ENCODE measurements at places on chromosomes 2 and 18.

- DNase-seq, result no peak
Observed at GRCh38 chr2:224029876-224030275, 9.2 kb downstream of the SERPINE2 start.

- no peak for DNase-seq
Observed at GRCh38 chr2:38660282-38660681, 5.6 kb upstream of the GALM start.

DNA sequence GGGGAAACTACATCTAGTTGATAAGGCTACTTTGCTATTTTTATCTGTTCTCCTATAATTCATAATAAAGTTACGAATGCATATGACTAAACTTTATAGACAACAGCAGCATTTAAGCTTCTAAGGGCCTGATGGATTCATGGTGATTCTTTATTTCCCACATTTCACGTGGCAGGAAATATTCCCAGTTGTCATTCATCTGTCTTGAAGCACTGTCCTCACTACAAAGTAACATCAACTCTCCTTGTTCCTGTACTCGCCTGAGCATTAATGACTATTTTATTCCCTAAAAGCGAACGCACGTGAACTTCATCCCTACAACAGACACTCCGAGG lies 2.6 kb downstream of the SATB2 start:
- DNase-seq, result peak; percentile 53

DNA sequence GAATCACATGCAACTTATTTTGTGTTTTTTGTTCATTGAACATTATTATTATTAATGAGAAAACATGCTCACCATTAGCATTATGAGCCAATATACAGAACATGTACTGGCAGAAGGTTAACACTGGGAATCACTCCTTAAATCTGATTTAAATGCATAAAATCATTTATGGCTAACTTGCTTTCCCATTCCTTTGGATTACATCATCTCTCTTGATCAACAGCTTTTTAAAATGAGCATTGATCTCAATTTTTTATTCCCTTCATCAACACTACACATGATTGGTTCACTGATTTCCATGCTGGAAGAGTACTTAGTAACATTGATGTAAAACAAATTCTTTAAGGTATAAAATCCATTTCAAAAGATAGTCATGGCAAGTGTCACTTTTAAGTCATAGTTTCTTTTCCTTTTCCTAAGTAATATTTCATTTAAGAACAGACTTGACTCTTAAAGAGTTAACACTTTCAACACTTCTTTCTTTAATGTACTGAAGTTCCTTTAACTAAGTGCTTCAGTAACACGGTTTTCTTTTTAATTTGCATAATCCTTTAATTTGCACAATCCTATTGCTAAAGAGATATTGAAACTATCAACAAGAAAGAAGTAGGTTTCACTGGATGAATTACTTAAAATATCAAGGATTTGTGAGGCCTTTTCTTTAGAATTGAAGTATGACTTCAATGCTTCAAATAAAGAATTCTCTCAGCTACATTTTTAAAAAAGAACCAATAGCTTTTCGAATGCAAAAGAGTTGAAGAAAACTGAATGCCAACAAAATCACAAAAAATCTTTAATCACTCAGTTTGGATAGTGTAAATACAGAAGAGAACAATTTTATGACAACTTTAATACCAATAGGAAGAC lies 24.9 kb upstream of the BUB1 start:
- no peak for DNase-seq

DNA sequence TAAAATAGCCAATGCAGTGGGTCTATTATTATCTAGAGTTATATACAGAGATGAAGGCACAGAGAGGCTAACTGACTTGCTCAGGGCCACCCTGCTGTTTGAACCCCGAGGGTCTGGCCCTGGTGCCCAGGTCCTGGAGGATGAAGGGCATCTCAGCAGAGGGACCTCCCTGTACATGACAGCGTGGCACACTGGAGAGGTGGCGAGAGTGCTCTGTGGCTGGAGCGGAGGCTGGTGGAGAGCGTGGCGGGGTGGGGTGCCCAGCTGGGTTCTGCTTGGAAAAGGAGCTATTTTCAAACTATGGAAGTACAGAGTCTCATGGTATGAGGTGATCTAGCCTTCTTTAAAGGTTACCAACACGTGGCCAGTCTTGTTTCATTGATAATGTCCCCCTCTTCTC lies 35.8 kb downstream of the GREB1 start:
- no peak for DNase-seq

GRCh38 chr2:212540341-212540740 lies 1.7 kb upstream of the ERBB4 start:
- no peak for DNase-seq

GRCh38 chr18:46282177-46282570 lies 178.0 kb downstream of the HAUS1 start:
- DNase-seq, result no peak

DNA sequence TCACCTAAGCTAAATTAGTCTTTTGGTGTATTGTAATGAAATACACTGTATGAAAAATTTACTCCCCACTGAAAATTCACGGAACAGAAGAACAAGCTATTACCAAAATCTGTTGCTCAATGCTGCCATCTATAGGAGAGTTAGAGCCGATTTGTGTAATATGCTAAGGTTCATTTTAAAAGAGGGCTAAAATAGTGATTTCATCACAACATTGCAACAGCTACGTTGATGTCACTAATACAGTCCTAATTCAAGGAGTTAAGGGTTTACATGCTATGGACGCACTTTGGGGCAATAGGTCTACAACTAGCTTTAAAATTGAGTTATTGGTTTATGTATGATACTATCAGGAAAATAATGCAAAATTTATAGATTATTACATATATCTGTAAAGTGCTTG lies 3.0 kb upstream of the IRS1 start:
- DNase-seq, result peak; percentile 82

DNA sequence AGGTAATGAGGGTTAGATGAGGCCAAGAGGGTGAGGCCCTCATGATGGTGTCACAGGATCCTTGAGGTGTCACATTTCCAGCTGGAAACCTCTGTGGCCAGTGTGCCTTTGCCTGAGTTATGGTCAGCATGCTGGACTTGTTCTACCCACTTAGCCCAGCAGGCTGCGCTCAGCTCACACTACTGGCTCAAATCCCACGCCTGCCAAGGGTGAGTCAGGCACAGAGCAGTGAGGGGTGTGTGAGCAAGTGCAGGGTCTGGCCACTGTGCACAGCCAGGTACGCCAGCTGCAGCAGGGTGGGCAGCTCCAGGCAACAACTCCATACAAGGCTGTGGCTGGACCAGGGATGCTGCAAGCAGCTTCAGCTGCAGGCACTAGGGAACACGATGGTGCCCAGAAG lies 616.6 kb upstream of the FSHR start:
- no peak for DNase-seq

DNA sequence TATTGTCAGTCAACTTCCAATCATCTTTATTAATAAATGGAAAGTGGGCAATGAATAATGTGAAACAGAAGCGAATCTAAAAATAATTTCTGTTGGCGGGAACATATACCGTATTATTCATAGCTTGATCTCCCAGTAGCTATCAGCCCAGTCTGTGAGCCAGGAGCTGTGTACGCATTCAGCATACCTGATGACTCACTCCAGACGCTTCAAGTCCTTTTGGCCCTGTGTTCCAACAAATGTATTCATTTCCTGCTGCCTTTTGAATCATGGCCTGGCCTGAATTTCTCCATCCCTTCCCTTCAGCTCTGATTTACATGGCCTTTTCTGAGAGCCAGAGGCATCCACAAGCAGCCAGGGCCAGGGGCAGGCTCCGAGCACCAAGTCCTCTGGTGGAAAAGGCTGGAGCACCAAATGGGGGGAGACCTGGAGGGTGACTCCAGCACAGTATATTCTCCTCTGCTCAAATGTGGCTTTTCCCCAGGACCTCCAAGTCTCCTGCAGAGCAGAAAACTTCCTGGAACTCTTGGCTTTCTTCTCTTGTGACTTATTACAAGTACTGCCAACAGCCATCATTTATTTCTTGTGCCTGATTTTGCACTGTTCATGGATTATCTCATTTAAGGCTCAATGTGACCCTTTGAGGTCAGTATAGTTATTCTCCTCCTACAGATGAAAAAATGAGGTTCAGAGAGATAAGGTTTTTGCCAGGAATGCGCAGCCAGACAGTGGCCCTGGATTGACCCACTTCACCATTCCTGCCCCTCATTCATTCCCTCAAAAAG lies 108.7 kb downstream of the EN1 start:
- peak; percentile 53 for DNase-seq

DNA sequence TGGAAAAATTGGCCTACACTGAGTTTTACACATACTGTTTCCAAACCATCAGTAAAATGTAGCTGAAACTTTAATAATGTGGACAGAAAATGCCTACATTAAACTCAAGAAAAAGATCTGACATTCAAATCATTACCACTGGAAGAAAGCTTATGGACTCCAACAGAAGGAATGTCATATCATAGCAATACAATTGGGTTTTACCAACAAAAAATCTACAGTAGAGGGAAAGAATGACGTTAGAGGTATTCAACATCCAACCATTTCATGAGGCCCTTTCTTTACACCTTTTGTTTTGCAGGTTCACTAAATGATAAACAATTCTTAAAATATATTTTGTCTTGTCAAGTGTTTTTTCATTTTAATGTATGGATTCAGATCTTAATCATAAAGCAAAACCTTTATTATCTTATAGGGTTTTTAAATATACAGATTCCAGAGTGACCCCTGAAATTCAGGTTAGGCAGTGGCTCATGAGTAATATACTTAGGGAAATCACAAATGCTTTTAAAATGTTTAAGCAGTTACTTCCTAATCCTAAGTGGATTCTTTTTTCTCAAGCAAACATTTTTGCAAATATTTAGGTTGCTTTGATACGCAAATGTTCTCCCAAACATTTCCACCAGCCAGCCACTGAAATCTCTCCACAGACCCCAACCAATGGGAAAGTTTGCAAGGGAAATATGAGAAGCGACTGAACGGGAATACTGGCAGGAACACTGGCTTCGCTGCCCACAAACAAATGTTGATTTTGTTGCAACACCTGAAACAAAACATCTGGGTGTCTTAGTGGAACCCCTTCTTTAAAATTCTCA lies 168.7 kb downstream of the TCF4 start:
- DNase-seq, result no peak

GRCh38 chr2:55112229-55113031 lies 62.2 kb upstream of the RTN4 start:
- DNase-seq, result peak; percentile 93

GRCh38 chr2:101710036-101710435 lies 12.5 kb downstream of the MAP4K4 start:
- DNase-seq, result no peak

- DNase-seq, result no peak
Observed at GRCh38 chr2:30865243-30865642, 58.0 kb upstream of the CAPN13 start.

GRCh38 chr2:237039301-237040031 lies 46.2 kb upstream of the COPS8 start:
- DNase-seq, result no peak

GRCh38 chr18:34772887-34773286 lies 62.8 kb downstream of the DTNA start:
- peak; percentile 14 for DNase-seq

DNA sequence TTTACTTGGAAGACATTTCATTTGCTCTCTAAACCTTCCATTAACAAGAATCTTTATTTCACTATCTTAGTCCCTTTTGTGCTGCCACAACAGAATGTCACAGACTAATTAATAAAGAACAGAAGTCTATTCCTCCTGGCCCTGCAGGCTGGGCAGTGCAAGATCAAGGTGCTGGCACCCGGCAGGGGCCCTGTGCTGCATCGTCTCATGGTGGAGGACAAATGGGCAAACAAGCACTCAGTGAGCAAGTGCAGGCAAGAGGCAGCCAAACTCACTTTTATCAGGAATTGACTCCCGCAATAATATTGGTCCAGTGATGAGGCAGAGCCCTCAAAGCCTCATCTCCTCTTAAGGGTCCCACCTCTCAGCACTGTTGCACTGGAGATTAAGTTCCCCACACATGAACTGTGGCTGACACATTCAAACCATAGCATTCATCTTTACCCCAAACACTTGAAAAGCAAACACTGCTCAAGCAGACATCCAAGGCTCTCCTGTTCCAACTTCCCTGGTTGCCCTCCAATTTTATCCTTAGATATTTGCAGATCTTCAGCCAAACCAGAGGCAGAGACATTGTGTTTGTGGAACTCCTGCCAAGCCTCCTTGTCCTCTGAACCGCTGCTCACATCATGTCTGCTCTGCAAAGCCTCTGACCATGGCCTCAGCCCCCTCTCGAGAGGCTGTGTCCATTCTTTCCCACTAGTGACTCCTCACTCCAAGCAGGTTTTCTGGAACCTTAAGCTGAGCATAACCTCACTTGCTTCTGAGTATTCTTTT lies 404.4 kb upstream of the SOX11 start:
- peak; percentile 9 for DNase-seq

GRCh38 chr2:42794271-42795046 lies 2.1 kb upstream of the HAAO start:
- peak; percentile 27 for DNase-seq

GRCh38 chr2:159905926-159906714 lies 108.1 kb upstream of the CD302 start:
- no peak for DNase-seq

DNA sequence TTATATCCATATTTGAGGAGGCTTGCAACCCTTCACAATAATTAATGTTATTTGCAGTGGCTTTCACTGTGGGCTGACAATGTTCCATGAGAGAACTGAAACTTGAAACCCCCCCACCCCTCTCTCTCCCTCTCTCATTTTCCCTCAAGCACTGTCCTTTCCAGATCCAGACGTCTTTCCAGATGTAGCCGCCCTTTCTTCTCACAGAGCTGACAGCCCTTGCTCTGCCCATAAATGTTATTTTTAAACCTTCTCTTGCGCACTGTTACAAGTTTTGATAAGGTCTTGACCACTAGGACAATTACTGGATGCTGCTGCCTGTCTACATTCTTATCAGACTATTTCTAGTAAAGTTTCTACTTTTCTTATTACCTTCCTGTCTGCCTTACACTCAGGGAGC lies 91.4 kb upstream of the LINC00305 start:
- DNase-seq, result no peak

GRCh38 chr2:174633623-174633930 lies 36.0 kb upstream of the WIPF1 start:
- DNase-seq, result peak; percentile 90

- no peak for DNase-seq
Observed at GRCh38 chr2:73283545-73284295, 558 bp downstream of the FBXO41 start.

DNA sequence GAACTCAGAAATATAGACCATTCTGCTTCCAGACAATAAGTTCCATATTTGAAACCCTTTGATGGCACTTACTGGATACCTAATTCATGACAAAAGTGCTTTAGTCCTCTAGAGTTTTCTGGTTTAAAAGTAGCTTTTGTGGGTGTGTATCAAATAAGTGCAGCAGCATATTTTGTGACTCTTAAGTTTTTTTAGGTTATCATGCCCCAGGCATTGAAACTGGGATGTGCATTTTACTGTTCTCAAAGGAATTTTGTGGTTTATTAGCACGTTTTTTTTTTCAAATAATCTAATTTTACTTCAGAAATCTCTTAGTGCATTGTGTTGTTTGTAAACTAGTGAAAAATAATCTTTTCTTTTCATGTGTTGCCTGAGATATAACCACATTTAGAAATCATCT lies 1.5 kb downstream of the XRCC5 start:
- no peak for DNase-seq

- no peak for DNase-seq
Observed at GRCh38 chr2:48723129-48723528, 32.4 kb downstream of the LHCGR start.

Measured in muscle of back (tissue), 13 donors.